Hematopoietic multipotent progenitor cell treated with erythropoietin and hydrocortisone succinate and interleukin-3 and kit ligand, for 6 days (in vitro differentiated cells): ENCODE measurements at places on chromosomes 7 and 10.

DNA sequence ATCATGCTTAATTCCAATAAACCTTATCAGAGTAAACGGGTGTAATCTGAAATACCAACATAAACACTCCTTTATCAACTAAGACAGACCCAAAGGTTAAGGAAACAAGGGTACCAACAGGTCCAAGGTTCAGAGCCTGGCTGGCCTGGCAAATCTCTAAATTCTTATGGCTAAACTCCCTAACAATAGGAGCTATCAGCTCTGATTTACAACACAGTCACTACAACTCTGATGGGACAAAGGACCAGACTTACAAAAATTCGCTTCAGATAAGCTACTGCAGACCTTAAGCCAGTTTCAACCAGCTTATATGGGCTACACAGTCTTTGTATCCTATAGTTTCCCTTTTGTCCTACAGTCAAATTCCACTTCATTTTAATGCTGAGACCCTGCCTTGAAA lies 381.9 kb downstream of the ZWINT start:
- no peak for DNase-seq

DNA sequence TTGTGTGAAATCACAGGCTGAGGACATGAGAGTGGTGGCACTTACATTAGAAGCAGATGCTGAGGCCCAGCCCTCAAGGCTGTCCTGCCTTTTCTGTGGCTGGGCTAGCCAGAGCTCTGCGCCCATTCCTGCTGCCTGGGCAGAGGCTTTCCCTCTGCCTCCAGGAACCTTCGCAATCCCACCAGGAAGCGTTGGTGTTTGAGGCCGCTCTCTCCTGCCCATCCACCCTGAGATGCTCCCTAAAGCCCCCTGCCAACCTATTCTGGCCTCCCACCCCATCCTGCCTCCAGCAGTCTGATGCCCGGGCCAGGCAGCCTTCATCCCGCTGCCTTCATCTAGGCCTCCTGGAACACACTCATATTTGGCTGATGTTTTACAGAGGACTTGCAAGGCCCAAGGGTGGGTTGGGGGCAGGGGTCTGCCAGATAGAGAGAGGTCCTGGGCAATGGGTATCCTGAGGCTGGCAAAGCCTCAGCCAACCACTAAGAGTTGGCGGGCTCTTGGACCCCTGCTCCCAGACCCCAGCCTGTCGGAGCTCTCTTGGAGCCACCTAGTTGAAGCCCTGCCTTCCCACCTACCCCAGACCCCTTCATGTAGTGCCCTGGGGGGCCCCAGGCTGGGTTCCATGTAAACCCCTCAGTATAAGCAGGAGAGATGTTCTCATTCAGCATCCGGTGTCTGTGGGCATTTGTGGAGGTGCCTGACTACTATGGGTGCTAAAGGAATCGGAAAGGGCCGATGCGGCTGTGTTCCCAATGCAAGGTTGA lies 32.7 kb downstream of the LDB3 start:
- DNase-seq, result no peak

- peak; percentile 82 for DNase-seq
These were observed 29.7 kb downstream of the STN1 start for GRCh38 chr10:103888113-103888841.

DNA sequence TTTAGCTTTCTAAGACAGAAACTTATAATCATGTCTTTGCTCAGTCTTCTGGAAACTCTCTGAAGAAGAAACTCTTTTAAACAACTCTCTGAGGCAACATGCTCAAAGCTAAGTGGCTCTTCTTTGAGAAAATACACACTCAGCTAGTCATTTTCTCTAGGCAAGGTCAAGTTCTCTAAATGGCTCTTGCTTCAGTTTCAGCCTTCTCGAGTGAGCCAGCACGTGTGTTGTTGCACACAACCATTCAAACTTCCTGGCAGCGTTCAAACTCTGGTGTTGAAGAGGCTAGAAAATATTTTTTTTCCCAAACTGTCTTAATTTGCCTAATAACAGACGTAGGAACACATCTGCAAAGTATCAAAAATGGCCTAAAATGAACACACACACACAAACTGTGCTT lies 129.1 kb downstream of the THSD7A start:
- DNase-seq, result no peak

- no peak for DNase-seq
These were observed 4.6 kb upstream of the SERPINE1 start for GRCh38 chr7:101121991-101122932.

- no peak for DNase-seq
These were observed 7.5 kb downstream of the MRPL43 start for GRCh38 chr10:100979791-100980272.

DNA sequence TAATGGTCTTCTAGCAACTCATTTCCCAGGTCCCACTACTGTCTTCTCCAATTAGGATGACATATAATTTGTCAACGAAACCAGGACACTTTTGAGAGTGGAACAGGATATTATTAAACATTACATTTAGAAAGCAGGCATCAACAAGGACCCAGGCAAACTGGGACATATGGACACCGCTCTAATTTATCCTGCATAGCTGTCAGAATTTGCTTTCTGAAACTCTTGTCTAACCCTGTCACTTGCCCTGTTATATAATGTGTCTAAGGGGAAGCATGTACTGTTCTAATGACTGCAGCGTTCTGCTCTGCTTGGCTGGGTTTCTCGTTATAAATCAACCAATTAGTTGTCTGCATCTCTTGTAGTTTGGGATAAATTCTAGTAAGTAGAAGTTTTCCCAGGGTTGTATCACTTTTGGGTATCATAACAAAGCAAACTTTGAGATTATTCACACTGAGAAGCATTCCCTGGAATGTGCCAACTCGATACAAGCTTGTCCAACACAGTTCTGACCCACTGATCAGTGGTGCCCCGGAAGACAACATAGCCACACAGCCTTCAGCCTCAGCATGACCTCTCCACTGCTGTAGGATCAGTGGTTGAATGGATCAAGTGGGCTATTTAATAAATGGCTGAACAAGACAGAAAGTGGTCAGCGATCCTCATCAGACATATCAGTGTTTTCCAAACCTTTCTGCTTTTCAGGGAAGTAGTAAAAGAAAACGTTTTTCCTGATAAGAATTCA lies 228.1 kb downstream of the KIF20B start:
- DNase-seq, result no peak

DNA sequence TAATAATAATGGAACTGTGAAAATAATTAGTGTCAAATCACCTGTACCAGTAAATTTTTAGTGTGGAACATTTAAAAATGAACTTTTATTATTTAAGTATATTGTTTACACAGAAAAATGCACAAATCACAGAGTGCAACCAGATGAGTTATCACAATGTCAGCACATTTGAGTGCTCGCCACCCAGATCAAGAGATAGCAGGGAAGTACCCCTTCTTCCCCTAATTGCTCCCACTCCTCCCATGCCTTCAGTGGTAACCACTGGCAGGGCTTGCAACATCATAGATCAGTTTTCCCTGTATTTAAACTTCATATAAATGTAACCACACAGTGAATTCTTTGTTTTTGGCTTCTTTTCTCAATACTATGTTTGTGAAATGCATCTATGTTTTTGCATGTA lies 7.8 kb upstream of the GPR141 start:
- no peak for DNase-seq

- DNase-seq, result no peak
These were observed 223.0 kb downstream of the CELF2 start for GRCh38 chr10:11240641-11241040.

- no peak for DNase-seq
These were observed 319.9 kb downstream of the BMPER start for GRCh38 chr7:34225193-34225592.

GRCh38 chr10:125994601-125995000 lies 98.2 kb downstream of the FANK1 start:
- DNase-seq, result no peak

- no peak for DNase-seq
These were observed 578.5 kb downstream of the SH2D4B start for GRCh38 chr10:81116201-81116600.

DNA sequence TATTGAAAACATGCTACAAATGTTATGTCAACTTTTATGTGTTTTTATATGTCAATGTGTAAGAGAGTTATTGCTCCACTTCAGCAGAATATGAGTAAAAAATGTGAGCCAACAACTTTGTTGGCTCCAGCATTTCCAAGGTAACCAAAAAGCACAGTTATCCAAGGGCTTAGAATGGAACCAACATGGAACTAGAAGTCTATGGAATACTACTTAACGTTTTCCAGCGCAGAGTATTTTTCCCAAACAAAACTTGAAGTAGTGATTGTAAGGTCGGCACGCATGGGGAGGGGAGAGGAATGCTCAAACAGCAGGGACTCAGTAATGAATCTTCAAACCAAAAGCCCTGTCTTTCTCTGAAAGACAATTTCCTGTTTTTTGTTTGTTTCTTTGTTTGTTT lies 45.0 kb upstream of the TSPAN13 start:
- no peak for DNase-seq

DNA sequence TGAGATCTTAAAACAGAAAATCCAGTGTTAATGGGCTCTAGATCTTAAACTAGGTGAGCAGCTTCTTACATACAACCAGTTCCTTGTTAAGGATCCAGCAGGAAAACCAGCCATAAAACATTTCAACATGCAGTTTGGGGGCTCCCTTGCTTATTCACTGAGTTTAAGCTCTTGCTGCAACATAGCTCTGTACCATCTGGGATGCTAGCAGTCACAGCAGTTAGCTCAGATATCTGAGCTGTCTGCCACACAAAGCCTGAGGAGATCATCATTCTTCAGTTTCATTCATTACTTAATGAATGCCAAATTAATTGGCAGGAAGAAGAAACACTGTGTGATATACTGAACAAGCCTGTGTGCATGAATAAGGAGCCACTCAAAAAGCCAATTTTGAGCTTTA lies 62.8 kb downstream of the PODXL start:
- DNase-seq, result no peak

- no peak for DNase-seq
These were observed 241.5 kb downstream of the WDR37 start for GRCh38 chr10:1297566-1298301.

DNA sequence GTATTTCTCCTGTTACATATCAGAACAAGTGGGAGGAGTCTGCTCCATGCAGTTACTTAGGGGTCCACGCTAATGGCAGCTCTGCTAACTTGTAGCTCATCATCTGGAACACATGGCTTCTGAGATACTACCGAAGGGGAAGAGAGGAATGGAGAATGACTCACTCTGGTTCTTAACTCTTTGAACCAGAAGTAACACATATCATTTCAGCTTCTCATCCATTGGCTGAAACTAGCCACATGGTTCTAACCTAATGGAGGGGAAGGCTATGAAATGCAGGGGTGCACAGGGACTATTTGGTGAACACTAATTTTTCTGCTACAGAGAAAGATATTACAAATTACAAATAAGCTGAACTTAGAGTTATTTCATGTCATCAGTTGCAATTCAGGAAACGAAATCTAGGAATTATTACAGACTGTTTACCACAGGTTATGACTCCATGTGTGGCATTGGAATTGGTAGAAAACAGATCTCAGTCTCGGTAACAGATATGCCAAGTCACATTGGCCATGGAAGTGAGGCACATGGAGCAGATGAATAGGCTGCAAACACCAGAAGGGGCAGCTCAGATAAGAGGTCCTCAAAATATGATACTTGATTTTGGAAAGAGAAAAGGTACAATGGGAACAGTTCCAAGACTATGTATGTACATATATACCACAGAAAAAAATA lies 9.4 kb upstream of the KAT6B start:
- no peak for DNase-seq

GRCh38 chr7:45890125-45890901 lies 2.0 kb downstream of the IGFBP1 start:
- DNase-seq, result no peak

GRCh38 chr7:69504733-69505420 lies 93.4 kb upstream of the AUTS2 start:
- peak; percentile 57 for DNase-seq

- DNase-seq, result peak; percentile 73
These were observed at the start of gene FAM171A1 for GRCh38 chr10:15370856-15371701. TSS of gene FAM171A1 (minus strand) at chr10:15371289. CDS start at chr10:15371052, 237 bp downstream.
